Stimulated activated CD4-positive, alpha-beta T cell treated with anti-CD3 and anti-CD28 coated beads, TNF-alpha, amount 100 ng/mL, for 1 hour (primary cell): ENCODE measurements at places on chromosomes 3 and 15.

- no peak for DNase-seq
Measured at GRCh38 chr3:157305392-157305791, 131.3 kb upstream of the PTX3 start.

GRCh38 chr3:128062033-128062745 lies 10.0 kb downstream of the SEC61A1 start:
- no peak for DNase-seq

- no peak for DNase-seq
Measured at GRCh38 chr3:170055209-170055608, 17.4 kb downstream of the GPR160 start.

DNA sequence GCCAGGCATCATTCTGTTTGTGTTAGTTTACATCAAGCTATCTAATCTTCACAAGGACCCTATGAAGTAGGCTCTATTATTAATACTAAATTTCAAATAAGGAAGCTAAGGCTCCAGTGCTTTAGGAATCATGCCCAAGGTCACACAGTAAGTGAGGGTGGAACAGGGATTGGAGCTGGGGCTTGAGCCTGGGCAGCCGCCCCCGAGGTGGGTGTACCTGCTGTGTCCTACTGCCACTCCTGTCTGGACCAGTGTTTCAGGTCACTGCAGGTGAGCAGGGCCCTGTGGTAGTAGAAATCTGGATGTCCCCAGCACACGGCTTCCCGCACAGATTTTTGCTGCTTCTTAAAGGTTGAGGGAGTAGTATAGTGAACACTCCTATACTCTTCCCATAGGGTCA lies 6.5 kb downstream of the KLF13 start:
- no peak for DNase-seq

- DNase-seq: no peak
Measured at GRCh38 chr3:82038556-82038955, 277.1 kb upstream of the GBE1 start.

- DNase-seq: no peak
Measured at GRCh38 chr3:123841476-123842238, 42.5 kb downstream of the MYLK start.

- no peak for DNase-seq
Measured at GRCh38 chr3:52297242-52298148, 9.9 kb downstream of the GLYCTK start.

DNA sequence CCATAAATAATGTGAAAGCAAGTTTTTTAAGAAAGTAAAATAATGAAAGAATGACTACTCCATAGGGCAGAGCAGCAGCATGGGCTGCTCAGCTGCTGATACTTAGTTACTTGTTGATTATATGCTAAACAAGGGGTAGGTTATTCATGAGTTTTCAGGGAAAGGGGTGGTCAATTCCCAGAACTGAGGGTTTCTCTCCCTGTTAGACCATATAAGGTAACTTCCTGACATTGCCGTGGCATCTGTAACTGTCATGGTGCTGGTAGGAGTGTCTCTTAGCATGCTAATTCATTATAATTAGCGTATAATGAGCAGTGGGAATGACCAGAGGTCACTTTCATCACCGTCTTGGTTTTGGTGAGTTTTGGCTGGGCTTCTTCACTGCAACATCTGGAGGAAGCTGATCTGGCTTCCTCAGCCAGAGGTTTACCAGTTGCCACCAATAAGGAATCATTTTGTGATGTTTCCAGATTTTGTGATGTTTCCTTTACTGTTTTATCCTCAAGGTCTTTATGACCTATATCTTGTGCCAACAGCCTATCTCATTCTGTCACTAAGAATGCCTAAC lies 121.8 kb upstream of the CHL1 start:
- no peak for DNase-seq

DNA sequence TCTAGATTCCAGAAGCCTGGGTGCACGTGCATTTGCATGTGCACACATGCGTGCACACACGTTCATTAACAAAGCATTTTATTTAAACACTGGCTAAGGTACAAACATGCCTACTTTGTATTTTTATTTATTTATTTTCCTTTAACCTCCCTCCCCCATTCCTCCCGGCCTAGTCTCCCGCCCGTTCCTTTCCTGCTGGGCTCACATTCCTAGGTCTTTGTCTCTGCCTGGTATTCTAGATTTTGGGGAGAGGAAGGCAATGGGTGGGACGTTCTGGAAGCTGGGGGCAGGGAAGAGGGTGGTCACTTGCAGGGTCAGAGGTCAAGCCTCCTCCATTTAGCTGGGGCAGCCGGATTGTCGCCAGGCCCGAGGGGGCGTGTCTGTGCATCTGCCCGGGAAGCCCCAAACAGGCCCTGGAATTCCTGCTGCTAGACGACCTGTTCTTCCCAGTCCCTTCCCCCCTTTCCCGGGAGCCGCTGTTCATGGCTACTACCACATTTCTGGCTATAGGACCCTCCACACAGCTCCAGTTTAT lies 51.8 kb downstream of the TRIM71 start:
- DNase-seq: no peak
